Activated T-cell treated with anti-CD3 and anti-CD28 coated beads for 24 hours (primary cell): ENCODE measurements at places on chromosomes 6 and 20.

- no peak for DNase-seq
These were observed 46.4 kb upstream of the PMEPA1 start for GRCh38 chr20:57756213-57756612.

DNA sequence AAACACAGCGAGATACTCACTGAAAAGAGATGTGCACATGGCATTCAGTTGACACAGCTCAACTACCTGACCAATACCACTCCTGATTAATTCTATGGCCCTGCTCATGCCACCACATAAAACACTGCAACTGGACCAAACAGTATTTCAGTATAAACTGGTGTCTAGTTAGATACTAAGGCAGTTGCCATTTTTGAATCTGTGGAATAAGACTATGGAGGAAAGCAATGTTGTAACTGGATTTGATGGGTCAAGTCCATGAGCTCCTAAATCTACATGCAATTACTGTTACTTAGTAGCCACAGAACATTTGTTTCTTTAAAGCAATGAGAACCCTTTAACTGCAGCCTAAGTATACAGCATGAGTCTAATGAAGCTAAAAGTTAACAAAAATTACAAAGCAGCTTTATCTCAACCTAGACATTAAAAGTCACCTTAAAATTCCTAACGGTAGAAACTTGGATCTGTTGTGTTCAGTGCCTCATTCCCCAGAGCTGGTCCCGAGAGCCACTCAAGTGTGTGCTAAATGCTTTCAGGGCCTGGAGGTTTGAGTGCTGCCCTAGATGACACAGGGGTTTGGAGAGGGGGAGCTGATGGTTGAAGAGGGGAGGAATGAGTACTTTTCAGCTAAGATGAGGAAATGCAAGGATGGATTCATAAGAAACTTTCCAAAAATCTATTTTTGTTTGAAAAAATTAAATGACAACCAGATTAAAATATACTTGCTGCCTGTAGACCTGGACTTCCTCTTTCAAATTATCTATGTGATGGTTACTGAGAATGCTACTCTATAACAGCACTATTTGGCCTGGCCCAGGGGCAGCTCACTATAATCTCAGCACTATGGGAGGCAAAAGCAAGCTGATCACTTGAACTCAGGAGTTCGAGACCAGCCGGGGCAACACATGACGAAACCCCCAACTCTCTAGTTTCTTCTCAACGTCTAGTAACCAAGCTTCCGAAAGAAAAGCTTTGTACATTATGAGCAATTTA is 15.6 kb downstream of the SNX5 start:
- DNase-seq, result no peak

- no peak for DNase-seq
These were observed 25.0 kb downstream of the HEBP2 start for GRCh38 chr6:138428944-138429598.

DNA sequence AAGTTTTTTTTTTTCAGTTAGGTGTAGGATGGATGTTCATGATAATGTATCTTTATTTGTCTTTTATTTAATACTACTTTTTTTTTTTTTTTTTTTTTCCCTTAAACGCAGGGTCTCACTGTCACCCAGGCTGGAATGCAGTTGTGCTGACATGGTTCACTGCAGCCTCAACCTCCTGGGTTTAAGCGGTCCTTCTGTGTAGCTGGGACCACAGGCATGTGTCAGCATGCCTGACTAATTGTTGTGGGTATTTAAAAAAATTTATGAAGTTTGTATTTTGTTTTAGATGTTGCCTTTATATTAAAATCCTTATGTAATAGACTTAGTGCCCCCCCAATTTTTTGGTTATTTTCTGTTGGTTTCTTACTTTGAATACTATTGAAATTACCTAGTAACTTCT is 42.6 kb downstream of the NCOA3 start:
- no peak for DNase-seq

- DNase-seq, result peak; percentile 52
These were observed 70.0 kb downstream of the SNX5 start for GRCh38 chr20:17898548-17898994.

- no peak for DNase-seq
These were observed 130.4 kb upstream of the CDYL start for GRCh38 chr6:4645713-4646360.

DNA sequence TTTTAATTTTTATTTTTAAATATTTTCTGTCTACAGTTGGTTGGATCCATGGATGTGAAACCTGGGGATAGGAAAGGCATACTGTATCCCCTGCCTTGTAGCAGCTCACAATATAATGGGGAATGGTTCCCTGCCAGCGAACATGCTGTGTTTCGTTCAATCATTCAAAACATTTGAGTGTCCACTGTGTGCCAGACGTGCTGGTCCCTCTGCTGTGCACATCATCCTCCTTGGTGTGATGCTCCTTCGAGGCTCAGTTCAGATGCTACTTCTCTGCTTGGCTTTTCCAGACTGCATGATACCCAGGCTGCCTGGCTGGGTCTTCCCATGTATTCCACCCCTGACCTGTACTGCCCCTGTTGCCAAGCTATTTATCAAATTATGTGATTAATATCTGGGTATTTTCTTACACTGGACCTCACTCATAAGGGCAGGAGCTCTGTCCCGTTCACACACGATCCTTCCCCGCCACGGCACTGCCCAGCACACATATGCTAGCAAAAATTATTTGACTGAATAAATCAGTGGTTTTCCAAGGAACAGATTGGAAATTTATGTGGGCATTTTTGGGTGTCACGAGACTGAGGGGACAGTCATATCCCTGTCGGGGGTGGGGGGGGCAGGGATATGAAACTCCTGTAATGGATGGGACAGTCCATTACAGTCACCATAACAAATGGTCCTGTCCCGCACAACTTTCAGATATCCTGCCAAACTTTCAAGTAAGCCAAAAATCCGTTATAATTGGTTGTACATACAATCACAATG is 4.9 kb downstream of the SDCBP2 start:
- DNase-seq, result no peak

DNA sequence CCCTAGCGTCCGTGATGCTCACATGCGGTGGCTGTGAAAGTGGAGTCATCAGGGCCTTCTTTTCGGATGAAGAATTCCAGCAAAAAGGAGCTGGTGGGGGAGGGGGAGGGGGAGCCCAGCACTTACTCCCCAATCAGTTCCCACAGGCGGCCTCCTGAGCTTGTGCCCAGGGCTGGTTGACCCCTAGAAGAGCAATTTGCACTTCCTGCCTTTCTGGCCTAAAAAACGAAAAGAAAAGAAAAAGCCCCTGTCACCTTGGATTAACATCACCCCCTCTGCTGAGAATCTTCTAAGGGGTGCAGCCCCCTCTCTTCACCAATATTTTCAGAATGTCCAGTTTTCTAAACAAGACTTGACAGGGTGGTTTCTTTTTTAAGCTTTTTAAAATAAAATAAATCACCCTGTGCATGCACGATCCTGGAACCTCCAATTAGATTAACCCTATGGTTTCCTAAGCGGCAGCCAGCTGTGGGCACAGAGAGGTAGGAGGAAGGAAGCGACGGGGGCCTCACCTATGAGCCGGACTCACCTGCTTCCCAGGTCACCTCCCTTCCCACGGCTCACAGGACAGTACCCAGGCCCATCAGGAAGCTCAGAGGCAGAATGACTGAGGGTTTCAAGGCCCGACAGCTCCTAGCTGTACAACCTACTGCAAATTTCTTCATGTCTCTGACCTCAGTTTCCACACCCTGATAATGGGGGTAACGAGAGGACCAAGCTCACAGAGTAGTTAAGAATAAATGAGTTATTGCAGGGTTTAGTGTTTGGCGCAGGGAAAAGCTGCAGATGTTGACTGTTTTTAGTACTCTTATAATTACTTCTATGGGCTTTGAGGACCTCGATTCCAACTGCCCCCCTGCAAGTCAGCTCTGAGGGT is 10.5 kb upstream of the TGM2 start:
- no peak for DNase-seq

GRCh38 chr6:135075018-135075417 is 20.4 kb upstream of the HBS1L start:
- no peak for DNase-seq

GRCh38 chr6:104095661-104096416 is 763.9 kb downstream of the HACE1 start:
- DNase-seq, result no peak
